ENCODE measurements at places on chromosomes 7 and 10.

DNA sequence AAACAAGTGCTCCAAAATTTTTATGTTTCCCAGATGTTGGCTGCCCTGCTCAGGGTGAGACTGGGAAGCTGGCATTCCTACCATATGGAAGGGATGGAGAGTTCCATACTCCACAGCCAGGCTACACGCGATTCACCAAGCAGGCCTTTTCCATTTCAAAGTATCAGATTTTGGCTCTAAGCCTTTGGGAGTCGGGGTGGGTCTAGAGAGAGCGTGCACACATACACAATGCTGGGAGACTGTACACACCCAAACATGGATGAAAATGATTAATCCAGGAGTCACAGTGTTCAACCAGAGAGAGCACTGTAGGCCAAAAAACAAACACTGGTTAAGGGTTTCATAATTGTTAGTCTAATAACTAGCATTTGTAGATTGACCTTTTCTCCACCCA is 295.0 kb downstream of the BICC1 start:
- DNase-seq = no peak

GRCh38 chr7:141356161-141356560 is 195.0 kb upstream of the AGK start:
- DNase-seq = no peak

DNA sequence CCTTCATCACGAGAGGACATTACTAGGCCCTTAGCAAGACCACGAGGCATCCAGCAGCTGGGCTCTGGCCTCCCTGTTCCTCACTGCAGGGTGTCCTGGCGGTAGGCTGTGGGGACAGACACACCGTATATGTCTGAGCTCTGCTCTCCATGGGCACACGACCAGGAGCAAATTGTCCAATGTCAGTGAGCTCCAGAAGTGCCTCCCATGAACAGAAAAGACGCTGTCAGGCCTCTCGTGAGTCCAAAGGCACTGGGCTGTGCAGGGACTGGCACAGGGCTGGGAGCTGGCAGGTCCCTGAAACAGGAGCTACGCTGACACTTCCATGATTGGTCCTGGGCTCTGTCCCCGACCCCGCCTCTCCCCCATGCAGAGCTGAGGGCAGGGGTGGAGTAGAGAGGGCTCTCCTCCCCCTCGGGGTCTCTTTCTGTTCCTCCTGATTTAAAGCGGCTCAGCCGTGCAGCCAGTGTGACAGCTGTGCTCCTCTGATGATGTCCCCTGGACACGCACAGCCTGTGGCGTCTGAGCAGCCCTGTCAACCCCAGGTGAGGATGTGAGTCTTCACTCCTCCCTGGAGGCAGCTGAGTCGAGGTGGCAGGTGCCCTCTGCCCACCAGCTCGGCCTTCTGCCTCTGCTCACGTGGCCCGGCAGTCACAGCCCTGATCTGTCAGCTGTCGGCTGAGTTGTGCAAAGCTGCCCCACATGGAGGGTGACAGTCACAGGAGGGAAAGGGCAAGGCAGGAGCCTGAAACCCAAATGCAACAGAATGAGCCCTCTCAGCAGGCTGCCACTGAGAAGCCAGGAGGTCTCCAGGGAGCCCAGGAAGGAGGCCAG is 13.0 kb downstream of the ANTXRL start:
- no peak for DNase-seq

DNA sequence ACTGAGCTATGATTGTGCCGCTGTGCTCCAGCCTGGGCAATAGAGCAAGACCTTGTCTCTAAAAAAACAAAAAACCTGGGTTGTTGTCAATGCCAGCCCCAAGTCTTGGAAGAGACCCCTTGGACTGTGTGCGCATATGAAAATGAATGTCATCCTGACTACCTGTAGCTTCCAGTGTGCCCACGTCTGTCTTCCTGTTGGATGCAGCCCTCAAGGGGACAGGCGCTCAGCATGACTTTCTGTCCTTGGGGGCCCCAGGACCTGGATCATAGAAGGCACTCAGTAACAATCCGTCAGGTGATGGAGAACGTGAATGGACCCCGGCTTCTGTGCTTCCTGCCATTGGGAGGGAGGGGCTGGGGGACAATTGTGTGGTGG is 9.0 kb downstream of the PRF1 start:
- DNase-seq = no peak

DNA sequence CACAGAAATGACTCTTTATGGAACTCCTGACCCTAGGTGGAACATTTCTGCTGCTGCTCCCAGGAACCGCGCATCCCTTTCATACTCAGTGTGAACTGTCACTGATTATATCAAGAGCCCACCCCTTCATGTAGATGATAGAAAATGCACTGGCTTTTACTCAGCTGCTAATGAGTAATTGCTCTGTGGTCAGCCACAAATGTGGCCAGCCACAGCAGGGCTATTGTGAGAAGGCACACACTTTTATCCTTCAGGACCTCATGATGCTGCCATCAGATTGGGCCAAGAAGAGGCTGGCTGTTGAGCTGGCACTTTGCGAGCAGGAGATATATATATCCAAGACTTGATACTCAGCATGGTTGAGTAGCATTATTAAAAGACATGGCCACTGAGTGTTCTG is 124.7 kb downstream of the CFAP58 start:
- DNase-seq = no peak

DNA sequence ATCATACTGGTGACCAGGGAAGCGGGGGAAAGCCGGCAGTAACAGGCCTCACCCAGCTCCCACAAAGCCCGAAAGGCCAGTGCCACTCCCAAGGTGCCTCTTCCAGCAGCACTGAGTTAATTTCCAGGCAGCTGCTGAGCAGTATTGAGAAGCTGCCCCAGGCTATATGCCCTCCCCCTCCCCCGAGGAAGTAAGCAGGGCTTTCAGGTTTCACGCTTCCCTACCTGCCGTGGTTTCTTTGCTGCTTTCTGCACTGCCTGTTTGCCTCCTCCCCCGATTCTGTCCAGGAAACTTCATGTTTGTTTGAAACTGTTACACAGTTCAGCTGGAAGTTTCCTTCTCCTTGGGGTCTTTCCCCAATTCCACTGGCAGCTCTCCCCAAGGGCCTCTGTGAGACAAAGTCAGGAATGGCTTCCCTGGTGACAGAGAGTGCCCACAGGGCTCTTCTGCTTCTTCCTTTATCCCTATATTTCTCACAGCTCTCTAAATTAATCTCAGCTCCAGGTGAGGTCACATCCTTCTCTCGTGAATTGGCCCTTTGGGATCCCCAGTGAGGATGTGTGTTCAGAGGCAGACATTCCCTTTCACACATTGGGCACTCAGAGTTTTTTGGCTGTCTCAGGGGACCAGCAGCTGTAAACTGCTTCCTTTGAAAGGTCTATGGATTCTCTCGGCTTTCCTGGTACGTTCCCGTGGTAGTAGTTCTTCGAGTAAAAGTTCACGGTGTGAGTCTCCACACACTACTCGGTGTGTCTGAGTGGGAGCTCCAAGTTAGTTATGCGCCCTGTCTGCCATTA is 19.4 kb downstream of the C1GALT1 start:
- no peak for DNase-seq

DNA sequence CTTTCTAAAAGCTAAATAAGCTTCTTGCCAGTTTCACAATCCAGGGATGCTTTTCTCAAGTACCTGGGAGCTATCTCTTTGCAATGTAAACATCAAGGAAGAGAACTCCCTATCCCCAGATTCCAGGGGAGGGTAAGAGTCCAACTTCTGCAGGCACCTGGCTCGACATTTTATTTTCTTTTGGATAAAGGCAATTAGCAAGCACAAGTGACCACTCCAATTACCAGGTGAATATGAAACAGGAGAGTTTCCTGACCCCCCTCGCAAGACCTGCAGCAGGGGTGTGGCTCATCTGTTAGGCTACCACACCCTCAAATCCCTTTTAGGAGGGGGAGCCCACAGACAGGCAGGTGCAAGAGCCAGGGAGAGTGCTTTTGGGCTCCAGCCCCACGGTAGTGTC is 28.6 kb upstream of the LANCL2 start:
- DNase-seq = no peak

DNA sequence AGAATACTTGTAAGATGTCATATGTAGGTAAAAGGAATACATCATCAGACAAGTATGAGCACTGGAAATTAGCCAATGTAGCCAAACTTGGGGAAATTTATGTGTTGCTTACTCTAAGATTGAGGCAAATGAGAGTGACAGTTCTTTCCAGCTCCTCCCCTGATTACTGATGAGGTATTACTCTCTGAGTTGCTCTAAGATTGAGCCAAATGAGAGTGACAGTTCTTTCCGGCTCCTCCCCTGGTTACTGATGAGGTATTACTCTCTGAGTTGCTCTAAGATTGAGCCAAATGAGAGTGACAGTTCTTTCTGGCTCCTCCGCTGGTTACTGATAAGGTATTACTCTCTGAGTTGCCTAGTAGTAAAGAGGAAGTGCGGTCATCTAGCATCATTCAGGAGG is 435.8 kb downstream of the NRG3 start:
- no peak for DNase-seq

DNA sequence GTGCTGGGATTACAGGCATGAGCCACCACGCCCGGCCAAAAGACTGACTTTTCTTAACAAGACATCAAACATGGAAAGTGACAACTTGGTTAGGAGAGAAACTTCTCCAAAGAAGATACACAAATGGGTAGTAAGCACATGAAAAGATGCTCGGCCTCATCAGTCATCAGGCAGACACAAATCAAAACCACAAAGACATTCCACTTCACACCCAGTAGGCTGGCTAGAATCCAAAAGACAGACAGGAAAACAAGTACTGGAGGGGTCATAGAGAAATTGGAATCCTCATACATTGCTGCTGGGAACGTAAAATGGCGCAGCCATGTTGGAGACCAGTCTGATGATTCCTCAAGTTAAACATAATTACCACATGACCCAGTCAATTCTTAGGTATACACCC is 16.4 kb downstream of the SEPHS1 start:
- no peak for DNase-seq

- no peak for DNase-seq
Observed at GRCh38 chr10:78657862-78658165, 411.0 kb upstream of the ZMIZ1 start.

DNA sequence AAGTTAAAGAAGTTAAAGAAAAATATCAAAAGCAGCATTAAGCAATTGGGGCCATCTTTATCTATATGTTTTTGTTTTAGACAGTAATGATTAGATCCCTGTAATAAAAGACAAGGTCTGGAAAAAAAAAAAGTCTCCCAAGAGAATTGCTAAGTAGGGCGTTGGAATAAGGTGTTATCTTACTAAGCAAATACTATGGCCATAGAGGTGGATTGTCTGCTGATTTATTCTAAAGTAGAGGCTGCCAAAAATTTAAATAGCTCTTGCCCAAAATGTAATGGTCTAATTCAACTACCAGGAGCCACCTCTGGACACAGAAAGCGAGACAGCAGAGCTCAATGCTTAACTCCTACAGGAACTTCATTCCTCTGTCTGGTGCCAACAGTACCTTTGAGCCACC is 71.6 kb downstream of the HERPUD2 start:
- DNase-seq = no peak

DNA sequence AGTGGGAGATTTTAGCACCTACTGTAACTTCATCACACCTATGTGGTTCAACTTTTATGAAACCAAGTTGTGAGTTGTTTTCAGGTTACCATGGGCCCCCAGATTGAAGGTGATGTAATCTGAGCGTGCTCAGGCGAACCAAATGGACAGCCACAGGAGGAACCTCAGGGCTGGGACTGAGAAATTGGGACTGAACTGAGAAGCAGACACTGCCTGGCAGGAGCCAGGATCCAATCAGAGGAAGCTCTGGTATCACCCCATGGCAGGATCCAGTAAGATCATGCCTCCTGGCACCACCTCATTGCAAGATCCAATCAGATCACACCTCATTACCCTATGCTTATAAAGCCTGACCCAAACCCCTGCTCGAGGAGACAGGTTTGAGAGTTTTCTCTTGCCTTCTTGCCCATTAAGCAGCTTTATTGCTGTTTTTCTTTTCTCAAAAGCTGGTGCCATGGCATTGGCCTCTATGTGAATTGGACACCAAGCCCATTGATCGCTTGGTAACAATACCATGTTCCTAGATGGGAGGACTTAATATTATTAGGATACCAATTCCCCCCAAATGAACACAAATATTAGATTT is 43.2 kb upstream of the GDF10 start:
- DNase-seq = no peak

GRCh38 chr10:88195841-88196240 is 332.4 kb downstream of the PTEN start:
- no peak for DNase-seq

DNA sequence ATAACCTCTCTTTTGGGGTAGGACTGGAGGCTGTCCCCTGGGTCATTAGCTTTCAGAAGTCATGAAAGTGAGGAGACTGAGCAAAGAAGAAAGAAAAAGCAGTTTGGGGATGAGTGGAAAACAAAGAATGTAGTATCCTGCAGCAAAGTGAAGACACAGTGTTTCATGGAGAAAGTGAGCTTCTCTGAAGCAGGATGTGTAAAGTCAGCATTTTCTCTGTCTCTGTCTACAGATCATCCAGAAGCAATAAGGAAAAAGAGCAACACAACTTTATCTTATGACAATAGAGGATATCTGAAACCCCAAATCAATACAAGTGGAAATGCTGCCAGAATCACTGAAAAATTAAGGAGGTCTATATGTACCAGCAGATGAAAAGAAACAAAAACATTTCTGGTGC is 28.4 kb upstream of the ZNF248 start:
- no peak for DNase-seq

DNA sequence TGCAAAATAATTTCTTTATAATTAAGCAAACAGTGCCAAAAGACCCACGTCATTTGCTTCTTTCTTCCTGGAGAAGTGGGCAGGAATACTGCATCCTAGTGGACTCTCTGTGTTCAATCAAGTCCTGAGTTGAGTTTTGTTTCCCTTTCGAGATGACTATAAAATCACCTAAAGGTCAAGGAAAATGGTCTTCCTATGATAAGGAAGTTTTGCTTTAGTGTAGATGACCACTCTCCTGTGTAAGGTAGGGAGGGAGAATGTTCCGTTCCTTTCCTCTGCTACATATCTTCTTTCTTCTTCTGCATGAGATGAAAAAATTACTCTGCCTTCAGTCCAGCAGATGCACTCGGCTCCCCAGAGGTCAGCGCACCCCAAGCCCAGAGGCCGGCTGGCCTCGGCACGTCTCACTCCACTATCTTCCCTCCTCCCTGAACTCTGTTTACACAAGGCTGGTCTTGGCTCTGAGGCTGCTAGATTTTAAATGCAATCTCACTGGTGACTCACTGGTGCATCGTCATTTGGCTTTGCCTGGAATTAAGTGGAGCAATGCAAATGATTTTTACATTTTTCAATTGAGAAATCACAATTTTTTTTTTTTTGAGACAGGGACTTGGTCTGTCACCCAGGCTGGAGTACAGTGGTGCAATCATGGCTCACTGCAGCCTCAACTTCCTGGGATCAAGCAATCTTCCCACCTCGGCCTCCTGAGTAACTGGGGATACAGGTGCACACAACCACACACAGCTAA is 18.6 kb upstream of the VDAC2 start:
- no peak for DNase-seq

DNA sequence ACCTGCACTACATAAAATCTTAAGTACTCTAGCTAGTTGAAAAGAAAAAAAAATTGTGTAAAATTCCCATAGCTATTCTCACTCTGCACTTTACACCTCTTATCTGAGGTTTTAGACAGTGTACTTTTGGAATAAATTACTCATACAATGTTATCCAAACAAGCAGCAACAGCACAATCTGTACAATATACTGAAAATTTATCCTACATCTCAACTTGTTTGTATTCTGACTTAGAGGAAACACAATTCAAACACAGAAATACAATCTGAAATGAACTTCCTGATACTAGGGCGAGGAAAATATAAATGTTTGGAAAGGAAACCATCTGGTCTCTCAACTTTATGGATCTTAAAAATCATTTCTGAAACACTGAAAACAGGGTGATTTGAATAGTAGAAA is 381.7 kb downstream of the THSD7A start:
- no peak for DNase-seq
